Stomach (tissue), 19 donors: ENCODE measurements at places on chromosomes 3 and 15. TPM values are rescaled to one million over a fixed set of nuclear protein-coding genes. Genes with fewer than 3 reads are reported as not detected.

Gene ISLR
- polyA plus RNA-seq = 3.5 TPM

Gene CHRM5
- not detected for polyA plus RNA-seq

Gene RPL32
- polyA plus RNA-seq = 3,806 TPM

Gene HOMER2
- polyA plus RNA-seq = 35.7 TPM

Gene PCNP
- polyA plus RNA-seq = 86.7 TPM

Gene FEZF2
- not detected for polyA plus RNA-seq

Gene PTH1R
- polyA plus RNA-seq = 8.4 TPM

Gene RHO
- not detected for polyA plus RNA-seq

GRCh38 chr3:42700366-42701288, 2.0 kb downstream of the HHATL start:
- no peaks in the 10 kb centered on the region for H3K4me1 ChIP-seq
- H3K27ac ChIP-seq = no peak overlapping the region
- peaks cover 29% of the 10 kb centered on the region for H3K27me3 ChIP-seq
- peak; percentile 22 for DNase-seq
- no peak overlapping the region for H3K4me3 ChIP-seq
- no peaks in the 10 kb centered on the region for H3K36me3 ChIP-seq

DNA sequence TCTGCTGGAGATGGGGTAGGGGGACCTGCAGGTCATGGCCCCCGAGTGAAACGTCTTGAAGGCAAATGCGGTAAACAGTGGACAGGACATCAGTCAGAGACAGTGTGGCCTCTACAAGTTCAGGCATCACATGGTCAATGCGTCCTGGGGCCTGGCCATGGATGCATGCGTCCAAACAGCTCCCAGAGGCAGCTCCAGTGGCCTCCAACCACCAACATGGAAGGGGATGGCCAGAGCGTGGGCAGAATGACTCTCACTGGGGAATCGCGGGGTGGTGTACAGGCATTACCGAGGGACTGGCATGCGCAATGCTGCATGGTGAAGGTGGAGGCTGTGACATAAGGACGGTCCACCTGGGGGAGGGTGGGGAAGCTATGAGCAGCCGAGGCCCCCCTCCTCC, 35.6 kb upstream of the IQSEC1 start:
- H3K4me1 ChIP-seq = peaks cover 17% of the 10 kb centered on the region
- no peaks in the 10 kb centered on the region for H3K36me3 ChIP-seq
- no peak for DNase-seq
- H3K27ac ChIP-seq = no peak overlapping the region
- no peaks in the 10 kb centered on the region for H3K27me3 ChIP-seq

GRCh38 chr3:150515210-150515609, 31.1 kb downstream of the SERP1 start:
- H3K4me3 ChIP-seq = no peak overlapping the region
- no peaks in the 10 kb centered on the region for H3K4me1 ChIP-seq
- H3K36me3 ChIP-seq = no peaks in the 10 kb centered on the region
- DNase-seq = no peak
- H3K27me3 ChIP-seq = no peaks in the 10 kb centered on the region
- H3K27ac ChIP-seq = no peak overlapping the region

DNA sequence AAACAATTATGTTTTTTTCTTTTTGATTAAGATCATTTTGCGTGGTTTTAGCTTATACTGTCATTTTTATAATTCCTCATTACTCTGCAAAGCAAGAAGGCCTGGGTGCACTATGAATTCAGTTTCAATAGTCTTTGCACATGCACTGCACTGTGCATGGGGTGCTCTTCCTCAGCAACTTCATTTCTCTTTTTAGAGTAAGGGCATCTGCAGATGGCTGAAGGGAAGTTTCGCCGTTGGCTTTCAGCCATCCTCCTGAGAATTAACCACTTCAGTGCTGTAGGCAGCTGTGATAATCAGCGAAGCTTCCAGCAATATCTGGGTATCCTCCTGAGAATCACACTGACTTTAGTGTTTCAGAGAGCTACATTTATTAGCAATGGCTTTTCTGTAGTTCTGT, 284.8 kb downstream of the GBE1 start:
- H3K27ac ChIP-seq = no peak overlapping the region
- H3K36me3 ChIP-seq = no peaks in the 10 kb centered on the region
- no peaks in the 10 kb centered on the region for H3K4me1 ChIP-seq
- H3K27me3 ChIP-seq = no peaks in the 10 kb centered on the region
- DNase-seq = no peak
- H3K4me3 ChIP-seq = no peak overlapping the region

DNA sequence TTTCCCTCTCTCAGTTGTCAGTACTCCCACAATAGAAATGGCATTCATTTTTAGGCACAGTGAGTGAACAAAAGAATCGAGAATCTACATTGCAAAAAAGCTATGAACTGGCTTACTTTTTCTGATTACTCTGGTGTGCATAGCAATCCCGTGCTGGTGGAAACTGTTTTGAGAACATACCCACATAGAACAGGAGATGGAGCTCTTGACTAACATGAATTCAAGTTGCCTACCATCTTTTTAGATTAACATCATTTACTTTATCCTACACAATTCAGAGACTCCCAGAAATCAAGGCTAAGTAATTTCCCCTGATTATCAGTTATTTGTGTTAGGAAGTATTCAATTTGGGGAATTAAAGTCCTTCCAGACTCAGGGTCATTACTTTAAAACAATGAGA, 326.6 kb downstream of the ARPP21 start:
- H3K4me3 ChIP-seq = no peak overlapping the region
- peak; percentile 70 for DNase-seq
- H3K27ac ChIP-seq = no peak overlapping the region
- no peaks in the 10 kb centered on the region for H3K36me3 ChIP-seq
- no peaks in the 10 kb centered on the region for H3K27me3 ChIP-seq

- peaks cover 2% of the 10 kb centered on the region for H3K27me3 ChIP-seq
- H3K36me3 ChIP-seq = no peaks in the 10 kb centered on the region
- no peak overlapping the region for H3K27ac ChIP-seq
- no peak overlapping the region for H3K4me3 ChIP-seq
These were observed 58.3 kb upstream of the ALDH1A3 start for GRCh38 chr15:100821327-100821726.

DNA sequence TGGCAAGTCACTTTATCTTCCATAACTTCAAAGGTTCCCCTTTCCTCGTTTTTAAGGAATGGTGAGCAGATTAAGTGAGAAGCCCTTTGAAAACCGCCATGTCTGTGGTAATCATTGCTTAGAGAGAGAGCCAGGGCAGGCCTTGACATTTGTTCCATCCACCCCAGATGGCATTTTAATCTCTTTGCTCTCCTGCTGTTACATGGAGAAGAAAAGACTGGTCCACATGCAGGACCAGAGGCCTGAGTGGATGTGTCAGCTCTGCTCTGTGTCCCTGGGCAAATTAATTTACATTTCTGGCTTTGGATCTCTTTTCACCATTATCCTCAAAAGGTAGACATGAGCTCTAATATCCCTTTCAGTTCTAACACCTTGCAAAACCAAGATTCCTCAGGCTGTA, 157.3 kb upstream of the LPP start:
- H3K4me3 ChIP-seq = no peak overlapping the region
- no peak for DNase-seq
- H3K36me3 ChIP-seq = no peaks in the 10 kb centered on the region
- H3K4me1 ChIP-seq = no peaks in the 10 kb centered on the region
- H3K27me3 ChIP-seq = no peaks in the 10 kb centered on the region
- H3K27ac ChIP-seq = no peak overlapping the region

DNA sequence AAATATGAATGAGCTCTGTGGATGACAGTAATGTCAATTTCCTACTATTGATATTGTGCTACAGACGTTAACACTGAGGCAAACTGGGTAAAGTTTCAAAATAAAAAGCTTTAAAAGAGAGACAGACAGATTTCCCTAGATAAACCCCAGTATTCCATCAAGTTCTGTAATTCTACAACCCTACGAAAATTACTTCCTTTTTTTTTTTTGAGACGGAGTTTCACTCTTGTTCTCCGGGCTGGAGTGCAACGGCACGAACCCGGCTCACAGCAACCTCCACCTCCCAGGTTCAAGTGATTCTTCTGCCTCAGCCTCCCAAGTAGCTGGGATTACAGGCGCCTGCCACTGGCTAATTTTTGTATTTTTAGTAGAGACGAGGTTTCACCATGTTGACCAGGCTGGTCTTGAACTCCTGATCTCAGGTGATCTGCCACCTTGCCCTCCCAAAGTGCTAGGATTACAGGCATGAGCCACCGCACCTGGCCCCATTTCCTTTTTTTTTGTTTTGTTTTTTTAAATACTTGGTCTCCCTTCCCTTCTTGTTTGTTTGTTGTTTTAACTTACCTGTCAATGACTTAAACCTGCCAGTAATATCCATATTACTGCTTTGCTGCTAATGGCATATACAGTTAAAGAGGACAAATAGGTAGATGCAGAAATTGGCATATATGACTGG, 57.2 kb downstream of the CBLB start:
- peaks cover 7% of the 10 kb centered on the region for H3K4me1 ChIP-seq
- no peak overlapping the region for H3K27ac ChIP-seq
- H3K4me3 ChIP-seq = no peak overlapping the region
- H3K36me3 ChIP-seq = no peaks in the 10 kb centered on the region
- DNase-seq = no peak

DNA sequence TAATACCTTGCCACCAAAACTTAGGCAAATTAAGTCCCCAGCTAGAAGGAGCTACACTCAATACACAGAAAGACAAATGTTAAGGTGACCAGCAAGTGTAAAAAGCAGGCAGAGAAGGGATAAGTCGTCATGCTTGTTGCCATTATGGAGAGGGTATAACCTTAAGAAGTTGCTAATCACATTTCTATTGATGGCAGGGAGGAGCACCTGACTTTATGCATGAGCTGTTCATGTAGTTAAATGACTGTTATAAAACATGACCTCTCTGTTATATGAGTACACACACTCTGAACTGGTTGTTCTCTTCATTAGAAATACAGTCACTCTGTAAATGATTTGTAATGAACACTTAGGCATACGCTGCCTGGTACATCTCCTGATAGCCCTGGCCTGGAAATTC, 6.6 kb upstream of the CCNL1 start:
- no peaks in the 10 kb centered on the region for H3K36me3 ChIP-seq
- H3K27me3 ChIP-seq = no peaks in the 10 kb centered on the region
- no peak for DNase-seq
- H3K4me1 ChIP-seq = peaks cover 7% of the 10 kb centered on the region

GRCh38 chr3:171700653-171701052, 109.6 kb downstream of the PLD1 start:
- no peak overlapping the region for H3K27ac ChIP-seq
- no peak overlapping the region for H3K4me3 ChIP-seq
- no peaks in the 10 kb centered on the region for H3K27me3 ChIP-seq
- H3K4me1 ChIP-seq = no peaks in the 10 kb centered on the region
- no peaks in the 10 kb centered on the region for H3K36me3 ChIP-seq

GRCh38 chr15:80978685-80979329, 10.8 kb downstream of the MESD start:
- peak overlapping the region; percentile 14 for H3K27ac ChIP-seq
- H3K27me3 ChIP-seq = no peaks in the 10 kb centered on the region
- no peak overlapping the region for H3K4me3 ChIP-seq
- H3K36me3 ChIP-seq = peaks cover 38% of the 10 kb centered on the region
- peak; percentile 44 for DNase-seq

GRCh38 chr3:5769825-5770224, 582.3 kb downstream of the EDEM1 start:
- no peaks in the 10 kb centered on the region for H3K27me3 ChIP-seq
- H3K27ac ChIP-seq = no peak overlapping the region
- H3K4me3 ChIP-seq = no peak overlapping the region

DNA sequence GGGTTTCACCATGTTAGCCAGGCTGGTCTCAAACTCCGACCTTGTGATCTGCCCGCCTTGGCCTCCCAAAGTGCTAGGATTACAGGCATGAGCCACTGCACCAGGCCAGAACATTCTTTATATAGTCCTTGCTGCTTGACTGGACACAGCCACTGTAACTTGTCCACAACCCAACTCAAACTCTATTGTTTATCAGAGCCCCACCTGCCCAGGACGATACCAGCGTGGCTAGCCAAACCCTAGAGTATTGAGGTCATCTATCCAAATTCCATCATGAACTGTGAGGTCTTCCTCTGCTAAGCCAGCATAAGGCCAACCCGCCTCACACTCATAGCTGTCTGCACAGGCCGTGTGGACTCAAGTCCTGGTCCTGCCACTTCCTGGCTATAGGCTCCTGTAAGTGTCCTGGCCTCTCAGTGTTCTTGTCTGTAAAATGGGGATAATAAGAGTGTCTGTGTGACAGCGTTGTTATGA, 63.9 kb downstream of the DAPK2 start:
- H3K27me3 ChIP-seq = no peaks in the 10 kb centered on the region
- no peak overlapping the region for H3K27ac ChIP-seq
- H3K4me3 ChIP-seq = no peak overlapping the region

- peak; percentile 79 for DNase-seq
- H3K27me3 ChIP-seq = no peaks in the 10 kb centered on the region
- H3K4me3 ChIP-seq = no peak overlapping the region
- no peak overlapping the region for H3K27ac ChIP-seq
- peaks cover 46% of the 10 kb centered on the region for H3K4me1 ChIP-seq
- H3K36me3 ChIP-seq = no peaks in the 10 kb centered on the region
These were observed 37.6 kb downstream of the VIPR1 start for GRCh38 chr3:42539871-42540714.

GRCh38 chr3:14988988-14989394, 41.6 kb downstream of the NR2C2 start:
- H3K4me1 ChIP-seq = peaks cover 37% of the 10 kb centered on the region
- no peak for DNase-seq
- no peak overlapping the region for H3K4me3 ChIP-seq

DNA sequence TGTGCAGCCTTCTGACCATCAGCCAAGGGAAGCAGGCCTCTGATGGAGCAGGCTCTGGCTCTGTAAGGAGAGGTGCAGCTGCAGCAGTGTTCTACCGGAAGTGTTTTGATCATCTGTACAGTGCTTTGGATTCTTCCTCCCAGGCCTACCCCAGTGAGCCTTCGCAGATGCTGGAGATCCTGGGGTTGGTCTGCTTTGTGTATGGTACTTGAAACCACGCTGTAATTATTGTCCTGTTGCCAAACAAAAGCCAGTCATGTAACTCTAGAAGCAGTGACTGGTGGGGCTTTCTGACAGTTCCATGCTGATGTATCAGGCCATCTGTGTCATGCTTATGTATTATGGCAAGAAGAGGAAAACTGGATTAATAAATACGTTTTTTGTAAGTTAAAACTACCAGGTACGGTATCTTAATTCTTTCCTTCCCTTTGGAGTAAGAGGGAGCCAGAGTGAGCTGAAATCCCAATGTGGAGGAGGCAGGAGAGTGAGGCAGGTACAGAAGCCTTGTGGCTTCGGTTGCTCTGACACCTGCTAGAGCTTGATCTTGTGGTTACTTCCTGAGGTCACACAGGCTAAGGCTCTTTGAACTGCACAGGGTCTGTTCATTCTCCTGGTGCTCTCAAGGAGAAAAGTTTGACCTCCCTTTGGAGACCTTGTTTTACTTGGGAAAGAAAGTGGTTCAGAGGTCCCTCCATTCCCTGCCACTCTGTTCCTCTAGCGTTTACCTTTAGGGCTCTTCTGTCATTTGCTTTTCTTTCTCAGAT, 3.7 kb downstream of the TMEM42 start:
- DNase-seq = no peak
- H3K36me3 ChIP-seq = peaks cover 5% of the 10 kb centered on the region
- no peak overlapping the region for H3K27ac ChIP-seq
- no peaks in the 10 kb centered on the region for H3K27me3 ChIP-seq
- no peak overlapping the region for H3K4me3 ChIP-seq
